Right ventricle myocardium superior (tissue), 1 donor: ENCODE measurements at places on chromosomes 3 and 15. TPM values are rescaled to one million over a fixed set of nuclear protein-coding genes. Genes with fewer than 3 reads are reported as not detected.

ENTPD3 gene
- 0.30 TPM for total RNA-seq

DNA sequence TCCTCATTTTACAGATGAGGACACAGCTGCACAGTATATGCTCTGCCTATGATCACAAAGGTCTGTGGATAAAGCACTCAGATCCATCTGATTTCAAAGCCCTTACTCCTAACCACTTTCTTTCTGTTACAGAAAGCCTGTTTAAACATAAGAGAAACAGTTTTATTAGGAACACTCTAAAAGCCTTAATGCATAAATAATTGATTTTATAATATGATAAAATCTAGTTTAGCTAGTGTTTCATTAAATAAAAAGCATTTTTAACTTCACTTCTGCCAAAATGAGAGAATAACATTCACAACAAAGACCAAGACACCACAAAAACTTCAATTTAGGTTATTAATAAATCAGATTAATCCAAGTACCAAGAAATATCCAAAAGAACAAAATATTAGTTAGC lies 21.4 kb downstream of the SNX4 start:
- DNase-seq = no peak

KNG1 gene
- total RNA-seq = 0.43 TPM

GRCh38 chr3:150062492-150062891 lies 91.8 kb upstream of the PFN2 start:
- no peak for DNase-seq

- DNase-seq = no peak
These were observed 831 bp upstream of the KAT2B start for GRCh38 chr3:20039466-20039764.

DNA sequence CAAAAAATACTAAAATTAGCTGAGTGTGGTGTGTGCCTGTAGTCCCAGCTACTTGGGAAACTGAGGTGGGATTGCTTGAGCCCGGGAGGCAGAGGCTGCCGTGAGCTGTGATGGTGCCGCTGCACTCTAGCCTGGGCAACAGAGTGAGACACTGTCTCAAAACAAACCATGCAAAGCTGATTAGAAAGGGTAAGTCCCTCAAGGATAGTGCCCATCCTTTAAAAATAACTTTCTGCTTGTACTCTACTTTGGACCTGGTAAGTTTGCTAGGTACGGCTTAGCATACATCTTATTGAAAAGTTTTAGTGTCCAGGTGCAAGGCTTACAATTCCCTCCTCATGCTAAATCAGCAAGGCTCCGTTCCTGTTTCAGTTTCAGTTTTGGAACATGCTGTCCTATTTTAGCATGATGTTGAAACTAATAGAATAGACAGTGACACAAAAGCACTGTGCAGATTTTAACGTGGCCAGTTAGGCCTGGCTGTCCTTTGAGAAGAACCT lies 21.4 kb downstream of the FEM1B start:
- no peak for DNase-seq

- no peak for DNase-seq
These were observed 1.8 kb upstream of the ZNF385D start for GRCh38 chr3:21752749-21753347.

HRH1 gene
- 1.3 TPM for total RNA-seq

KATNBL1 gene
- total RNA-seq = 16.8 TPM

PRSS50 gene
- total RNA-seq = 0.16 TPM

- no peak for DNase-seq
These were observed 50.6 kb downstream of the TBL1XR1 start for GRCh38 chr3:177146646-177147045.

- no peak for DNase-seq
These were observed 34.9 kb downstream of the RAB7A start for GRCh38 chr3:128760881-128761280.

FBXL22 gene
- total RNA-seq = 31.0 TPM

DNA sequence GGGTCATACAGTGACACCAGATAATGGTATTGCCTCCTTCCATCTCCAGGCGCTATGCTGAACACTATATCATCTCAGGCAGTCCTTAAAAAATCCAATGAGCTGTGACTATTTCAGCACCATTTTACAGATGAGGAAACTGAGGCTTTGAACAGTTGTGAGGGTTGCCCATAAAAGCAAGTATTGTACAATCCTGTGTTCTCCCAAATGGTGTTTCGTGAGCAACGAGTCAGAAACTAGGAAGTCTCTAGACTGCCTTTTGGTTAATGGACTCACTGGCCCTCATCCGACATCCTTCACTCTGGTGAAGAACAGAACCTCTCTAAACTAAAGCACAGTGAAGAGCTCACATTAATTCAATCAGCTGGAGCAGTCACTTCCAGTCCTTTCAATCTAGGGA lies 61.8 kb downstream of the ATP8B4 start:
- DNase-seq = no peak

GRCh38 chr3:98350082-98350481 lies 3.6 kb upstream of the OR5K4 start:
- no peak for DNase-seq

OR5K2 gene
- not detected for total RNA-seq

DNA sequence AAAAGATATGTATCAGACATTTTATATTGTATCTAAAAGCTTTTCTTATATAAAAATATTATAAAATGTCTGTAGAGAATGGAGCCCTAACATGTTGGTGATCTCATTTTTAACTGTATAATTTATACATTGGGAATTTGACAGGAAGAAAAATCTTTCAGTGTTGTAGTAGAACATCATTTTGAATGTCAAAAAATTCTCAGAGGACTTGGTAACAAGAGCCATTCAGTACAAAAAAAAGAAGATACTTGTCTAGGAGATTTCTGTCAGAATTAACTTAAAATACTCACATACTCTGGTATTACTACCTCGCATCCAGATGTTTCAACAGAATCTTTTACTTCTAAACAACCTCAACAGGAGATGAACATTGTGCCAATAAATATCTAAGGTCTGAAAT lies 1277.9 kb downstream of the ROBO2 start:
- no peak for DNase-seq

DNA sequence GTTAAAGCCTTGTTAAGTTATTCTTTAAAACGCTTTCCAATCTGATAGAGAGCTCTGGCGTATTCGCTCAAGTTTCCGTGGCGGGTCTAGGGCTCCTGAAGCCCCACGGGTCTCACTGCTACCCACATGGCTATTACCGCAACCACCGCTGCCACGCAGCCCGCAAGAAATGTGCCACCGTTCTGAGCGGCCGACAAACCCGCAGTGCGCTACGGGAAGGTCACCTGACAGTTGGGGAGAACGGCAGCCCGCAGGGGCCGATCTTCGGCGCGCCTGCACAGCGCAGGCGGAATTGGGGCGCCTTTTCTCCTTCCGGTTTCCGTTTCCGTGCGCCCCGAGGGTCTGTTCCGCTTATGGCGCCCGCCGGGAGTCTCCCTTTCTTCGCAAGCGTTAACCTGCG lies 76.6 kb upstream of the SNRPN start:
- DNase-seq = peak; percentile 59

TGM5 gene
- not detected for total RNA-seq

DNA sequence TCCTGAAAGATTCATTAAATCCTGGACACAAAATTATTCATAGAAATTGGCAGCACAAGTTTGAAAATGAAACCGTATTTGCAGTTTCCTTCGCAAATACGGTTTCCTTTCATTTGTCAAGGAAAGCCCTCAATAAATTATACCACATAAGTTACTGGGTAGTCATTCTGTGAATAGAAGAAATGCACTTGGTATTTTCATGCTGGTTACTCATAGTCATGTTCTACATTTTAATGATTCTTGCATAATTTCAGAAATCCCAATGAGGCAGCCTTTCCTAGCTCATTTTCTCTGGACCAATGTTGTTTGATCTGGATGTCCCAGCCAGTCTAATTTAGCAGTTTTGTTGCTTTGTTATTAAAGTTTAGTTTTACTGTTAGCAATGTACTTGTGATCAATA lies 43.2 kb downstream of the MINAR1 start:
- DNase-seq = no peak

DNA sequence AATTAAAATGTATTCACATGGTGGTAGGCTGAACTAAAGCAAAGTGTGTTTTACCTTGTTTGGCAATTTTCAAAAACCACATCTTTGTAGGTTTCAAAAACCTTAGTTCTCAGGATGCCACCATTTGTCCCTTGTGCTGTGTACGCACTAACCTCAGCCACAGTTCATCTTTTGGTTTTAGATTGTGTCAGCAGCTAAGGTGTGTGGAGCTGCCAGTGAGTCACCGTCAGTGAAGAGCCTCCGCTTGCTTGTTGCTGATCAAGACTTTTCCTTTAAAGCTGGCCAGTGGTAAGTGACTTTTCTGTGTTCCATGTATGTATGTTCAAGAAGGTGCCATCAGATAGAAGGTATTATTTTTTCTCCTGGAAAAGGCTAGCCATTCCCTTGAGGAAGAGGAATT lies 21.1 kb downstream of the OXNAD1 start:
- no peak for DNase-seq

PLA2G4F gene
- 4.6 TPM for total RNA-seq

AHSG gene
- not detected for total RNA-seq

- no peak for DNase-seq
These were observed 33.3 kb downstream of the TM4SF18 start for GRCh38 chr3:149299938-149300801.
